Progenitor cell of endocrine pancreas (in vitro differentiated cells): ENCODE measurements at places on chromosomes 6 and 20. TPM values are rescaled to one million over a fixed set of nuclear protein-coding genes. Genes with fewer than 3 reads are reported as not detected.

Gene PKIB
- total RNA-seq: 44.8 and 56.9 TPM in 2 replicates

Gene OXT
- not detected in 2 replicates for total RNA-seq

DNA sequence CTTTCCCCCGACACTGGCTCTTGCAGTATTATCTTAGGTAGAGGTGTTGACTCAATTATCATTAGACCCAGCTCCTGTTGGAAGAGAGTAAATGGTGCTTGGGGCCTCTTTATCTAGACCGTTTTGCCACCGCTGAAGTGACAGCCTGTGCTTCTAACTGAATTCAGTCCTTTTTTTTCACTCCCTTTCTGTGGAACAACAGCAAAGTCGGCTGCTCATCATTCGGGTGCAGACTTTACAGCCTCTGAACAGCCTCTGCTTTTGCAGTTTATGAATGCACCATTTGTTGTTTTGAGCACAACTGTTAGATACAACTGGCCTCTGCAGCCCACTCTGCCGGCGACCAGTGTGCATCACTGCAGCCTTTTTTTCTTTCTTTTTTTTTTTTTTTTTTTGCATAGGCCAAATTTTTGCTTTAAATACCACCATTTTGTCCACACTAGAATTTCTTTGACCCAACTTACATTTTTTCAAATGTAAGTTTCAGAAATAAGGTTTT lies 35.8 kb downstream of the RREB1 start:
- peak overlapping the region; percentile 50 for H3K4me3 ChIP-seq
- H3K4me1 ChIP-seq: peaks cover 74% of the 10 kb centered on the region
- no peaks in the 10 kb centered on the region for H3K36me3 ChIP-seq
- no peaks in the 10 kb centered on the region for H3K27me3 ChIP-seq

DNA sequence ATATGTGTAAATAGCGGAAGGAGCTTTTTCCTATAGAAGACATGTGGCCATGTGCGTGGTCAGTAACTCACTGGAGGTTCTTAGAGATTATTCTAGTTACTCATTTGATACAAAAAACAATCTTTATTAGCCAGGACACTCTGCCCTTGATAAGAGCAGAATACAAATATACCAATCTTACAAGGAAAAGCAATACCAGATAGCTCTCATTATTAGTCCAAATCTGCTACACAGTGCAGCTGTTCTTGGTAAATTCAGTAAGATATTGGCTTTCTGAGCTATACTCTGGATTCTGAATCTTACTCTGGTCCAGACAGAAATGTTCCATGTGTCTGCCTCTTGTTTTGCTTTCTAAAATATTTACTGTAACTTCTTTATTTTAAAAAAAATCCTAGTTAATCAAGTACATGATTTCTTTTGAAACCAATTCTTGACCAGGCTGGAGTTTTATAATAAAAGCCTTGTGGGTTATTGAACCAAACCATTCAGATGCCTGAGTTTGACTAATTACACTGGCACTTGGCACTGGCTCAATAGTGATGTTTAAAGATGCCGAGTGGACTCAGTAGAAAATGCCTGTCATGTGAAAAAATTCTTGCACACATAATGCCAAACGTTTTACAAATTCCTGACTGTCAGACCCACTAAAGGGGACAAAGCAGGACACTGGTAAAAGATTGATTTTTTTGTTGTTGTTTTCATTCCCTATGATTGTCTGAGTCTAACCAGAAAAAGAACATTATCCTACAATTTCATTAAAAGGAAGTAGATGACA lies 242.8 kb upstream of the TCF21 start:
- no peak overlapping the region for H3K4me3 ChIP-seq
- H3K27ac ChIP-seq: no peak overlapping the region
- H3K4me1 ChIP-seq: peaks cover 20% of the 10 kb centered on the region
- no peaks in the 10 kb centered on the region for H3K36me3 ChIP-seq

DNA sequence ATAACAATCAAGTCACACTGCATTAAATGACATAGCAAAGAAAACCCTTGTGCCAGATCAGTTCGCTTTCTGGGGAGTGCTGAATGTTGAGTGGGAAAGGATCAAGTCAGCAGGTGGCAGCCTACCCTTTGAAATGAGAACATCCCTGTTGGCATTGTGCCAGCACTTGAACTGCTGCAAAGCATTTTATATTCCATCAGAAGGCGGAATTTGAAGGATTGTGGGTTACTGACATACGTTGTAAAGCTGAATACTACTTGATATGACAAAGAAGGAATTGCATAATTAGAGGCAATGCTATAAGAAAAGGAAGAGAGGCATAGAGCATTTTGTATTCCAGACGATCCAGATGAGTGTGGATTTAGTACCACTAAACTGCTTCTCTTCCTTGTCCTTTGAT lies 26.5 kb downstream of the BCKDHB start:
- no peak for DNase-seq
- no peaks in the 10 kb centered on the region for H3K4me1 ChIP-seq
- no peak overlapping the region for H3K27ac ChIP-seq
- no peak overlapping the region for H3K4me3 ChIP-seq
- H3K27me3 ChIP-seq: no peaks in the 10 kb centered on the region
- peaks cover 26% of the 10 kb centered on the region for H3K36me3 ChIP-seq

Gene PLN
- 0.55 and 0.62 TPM in 2 replicates for total RNA-seq

Gene HNF4A
- total RNA-seq: 71.1 and 72.9 TPM in 2 replicates

DNA sequence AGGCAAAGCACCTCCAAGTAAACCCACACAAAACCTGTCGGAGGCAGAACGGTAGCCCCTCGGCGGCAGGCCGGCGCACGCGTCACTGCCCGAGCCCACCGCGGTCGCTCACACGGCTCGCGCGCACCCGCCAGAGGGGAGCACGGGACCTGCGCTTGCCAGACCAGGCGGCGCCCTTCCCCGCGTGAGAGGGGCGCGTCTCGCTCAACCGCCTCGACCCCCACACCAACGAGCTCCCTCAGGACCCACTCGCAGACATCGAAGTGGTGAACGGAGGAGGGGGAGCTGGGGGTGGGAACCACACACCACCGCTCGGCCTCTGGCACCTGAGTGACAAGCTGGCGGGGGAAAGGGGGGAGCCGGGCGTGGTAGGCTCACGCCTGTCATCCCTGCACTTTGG lies 1513.4 kb upstream of the DEFB115 start:
- DNase-seq: no peak
- H3K27me3 ChIP-seq: no peaks in the 10 kb centered on the region
- peaks cover 2% of the 10 kb centered on the region for H3K36me3 ChIP-seq
- no peak overlapping the region for H3K27ac ChIP-seq
- no peak overlapping the region for H3K4me3 ChIP-seq
- no peaks in the 10 kb centered on the region for H3K4me1 ChIP-seq

Gene HLA-DQA2
- 0.44 and 0.79 TPM in 2 replicates for total RNA-seq

GRCh38 chr20:5442101-5442500 lies 125.3 kb upstream of the PROKR2 start:
- peaks cover 18% of the 10 kb centered on the region for H3K27me3 ChIP-seq
- no peaks in the 10 kb centered on the region for H3K36me3 ChIP-seq
- no peak overlapping the region for H3K27ac ChIP-seq
- DNase-seq: no peak
- no peaks in the 10 kb centered on the region for H3K4me1 ChIP-seq

DNA sequence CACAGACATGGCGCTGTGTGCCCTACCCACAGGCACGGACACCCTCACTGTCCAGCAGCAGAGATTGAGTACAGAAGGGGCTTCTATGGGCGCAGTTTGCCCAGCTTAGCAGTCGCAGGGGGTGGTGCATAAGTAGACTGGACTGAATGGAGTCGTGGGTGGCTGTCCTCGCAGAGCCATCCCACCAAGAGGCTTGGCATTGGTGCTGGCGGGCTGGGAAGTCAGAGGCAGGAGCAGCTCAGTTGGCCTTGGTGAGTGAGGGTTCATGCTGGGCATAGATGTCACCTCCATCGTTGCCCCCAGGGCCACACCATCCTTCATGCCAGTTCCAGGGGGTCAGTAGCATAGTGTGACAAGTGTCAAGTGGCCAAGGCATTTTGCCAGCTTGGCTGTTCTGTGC lies 25.2 kb downstream of the SUMO4 start:
- H3K36me3 ChIP-seq: no peaks in the 10 kb centered on the region
- H3K4me3 ChIP-seq: no peak overlapping the region
- no peak for DNase-seq
- H3K27ac ChIP-seq: no peak overlapping the region
- H3K4me1 ChIP-seq: peaks cover 5% of the 10 kb centered on the region

GRCh38 chr6:149852180-149852579 lies 12.0 kb downstream of the LRP11 start:
- H3K36me3 ChIP-seq: peaks cover 17% of the 10 kb centered on the region
- H3K27me3 ChIP-seq: no peaks in the 10 kb centered on the region
- no peak overlapping the region for H3K27ac ChIP-seq

DNA sequence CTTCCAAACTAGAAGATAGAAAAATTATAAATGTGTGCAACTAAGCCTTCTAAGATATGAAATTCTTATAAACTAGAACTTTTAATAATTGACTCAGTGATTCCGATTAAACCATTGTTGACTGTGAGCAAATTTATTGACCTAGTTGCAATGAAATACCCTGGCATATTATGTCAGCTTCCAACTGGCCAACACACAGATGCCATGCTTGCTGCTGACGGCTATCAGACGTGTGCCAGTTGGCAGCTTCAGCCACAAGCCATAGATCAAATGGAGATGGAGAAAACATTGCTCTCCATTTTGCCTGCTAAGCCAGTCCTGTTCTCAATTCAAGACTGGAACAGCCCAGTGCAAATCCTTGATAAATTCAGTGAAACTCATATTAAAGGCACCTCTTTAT lies 101.7 kb upstream of the HDGFL1 start:
- no peak overlapping the region for H3K27ac ChIP-seq
- H3K27me3 ChIP-seq: no peaks in the 10 kb centered on the region
- DNase-seq: no peak
- H3K4me1 ChIP-seq: peaks cover 39% of the 10 kb centered on the region
- H3K36me3 ChIP-seq: peaks cover 3% of the 10 kb centered on the region

GRCh38 chr6:44932651-44933091 lies 395.5 kb upstream of the RUNX2 start:
- no peak overlapping the region for H3K4me3 ChIP-seq
- H3K36me3 ChIP-seq: peaks cover 9% of the 10 kb centered on the region
- H3K27me3 ChIP-seq: no peaks in the 10 kb centered on the region
- DNase-seq: no peak

DNA sequence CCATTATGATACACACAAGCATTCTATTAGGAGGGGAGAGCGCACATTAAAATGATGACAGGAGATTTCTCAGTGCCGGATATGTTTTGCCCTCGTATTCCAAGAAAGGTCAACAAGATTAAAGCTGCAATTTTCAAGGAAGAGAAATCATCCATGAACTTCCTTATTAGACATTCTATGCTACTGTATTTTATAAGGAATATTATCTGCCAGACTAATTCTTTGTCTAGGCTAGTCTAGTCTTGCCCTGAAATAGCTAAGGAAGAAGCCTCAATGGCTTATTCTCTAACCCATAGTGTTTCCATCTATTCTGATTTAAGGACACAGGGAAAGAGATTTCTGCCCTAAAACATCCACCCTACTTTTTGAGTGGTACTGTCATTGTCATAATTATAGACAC lies 315.4 kb downstream of the ADGRG6 start:
- H3K4me3 ChIP-seq: no peak overlapping the region
- H3K4me1 ChIP-seq: peaks cover 8% of the 10 kb centered on the region
- H3K27ac ChIP-seq: no peak overlapping the region

Gene LKAAEAR1
- not detected in 2 replicates for total RNA-seq

GRCh38 chr6:142510211-142510610 lies 208.4 kb downstream of the ADGRG6 start:
- DNase-seq: no peak
- no peak overlapping the region for H3K27ac ChIP-seq
- H3K4me3 ChIP-seq: no peak overlapping the region
- no peaks in the 10 kb centered on the region for H3K36me3 ChIP-seq
- H3K27me3 ChIP-seq: no peaks in the 10 kb centered on the region

DNA sequence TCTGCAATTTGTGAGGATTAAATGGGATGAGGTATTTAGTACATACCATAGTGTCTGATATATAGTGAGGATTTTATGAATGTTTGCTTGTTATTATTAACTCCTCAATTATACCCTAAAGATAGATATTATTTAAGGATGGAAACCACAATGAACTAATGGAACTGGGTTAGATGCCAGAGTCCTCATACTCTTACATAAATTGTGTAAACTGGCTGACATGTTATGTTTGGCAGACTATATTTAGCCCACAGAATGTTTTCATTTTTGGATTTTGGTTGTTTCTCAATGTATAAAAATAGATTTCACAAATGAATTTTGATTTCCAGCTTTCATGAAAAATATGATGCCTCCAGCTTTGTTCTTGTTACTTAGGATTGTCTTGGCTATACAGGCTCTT lies 37.6 kb downstream of the HTR1B start:
- H3K27me3 ChIP-seq: no peaks in the 10 kb centered on the region
- no peak for DNase-seq
- no peaks in the 10 kb centered on the region for H3K36me3 ChIP-seq
- H3K4me3 ChIP-seq: no peak overlapping the region
- H3K4me1 ChIP-seq: no peaks in the 10 kb centered on the region

Gene KCNQ5
- total RNA-seq: 0.53 and 1.0 TPM in 2 replicates

DNA sequence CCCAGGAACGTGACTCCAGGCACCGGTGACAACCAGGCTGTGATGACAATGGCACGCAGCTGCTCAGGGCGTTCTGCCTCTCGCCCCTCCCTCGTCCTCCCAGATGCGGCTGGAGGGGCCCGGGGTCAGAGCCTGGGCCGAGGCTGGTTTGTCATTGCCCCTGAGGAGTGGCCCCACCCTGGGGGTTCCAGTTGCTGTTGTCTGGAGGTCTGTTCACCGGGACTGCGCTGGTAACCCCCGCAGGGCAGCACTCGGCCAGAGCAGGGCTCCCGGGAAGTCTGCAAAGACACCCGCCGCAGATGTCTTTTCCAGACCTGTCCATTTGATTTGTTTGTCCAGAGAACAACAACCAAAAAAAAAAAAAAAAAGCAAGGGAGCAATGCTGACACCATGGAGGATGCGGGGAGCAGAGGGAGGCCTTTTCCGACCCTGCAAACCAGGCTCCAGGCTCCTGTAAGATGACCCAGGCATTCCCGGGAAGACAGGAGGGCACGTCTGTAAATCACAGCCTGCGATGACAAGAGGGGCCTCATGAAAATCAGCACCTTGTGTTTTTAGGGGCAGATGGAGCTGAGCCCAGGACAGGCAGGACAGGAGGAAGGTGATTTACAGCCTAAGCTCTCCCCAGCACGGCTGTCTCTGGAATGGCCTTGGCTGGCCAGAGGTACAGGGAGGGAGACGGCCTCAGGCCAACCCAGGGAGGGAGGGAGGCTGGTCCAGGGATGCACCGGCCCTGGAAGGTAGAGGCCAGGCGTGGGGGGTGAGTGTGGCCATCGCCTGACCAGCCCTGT lies 189.3 kb downstream of the ERMARD start:
- no peak overlapping the region for H3K4me3 ChIP-seq
- peaks cover 28% of the 10 kb centered on the region for H3K4me1 ChIP-seq
- H3K27me3 ChIP-seq: peaks cover 9% of the 10 kb centered on the region
- H3K27ac ChIP-seq: no peak overlapping the region
- peaks cover 3% of the 10 kb centered on the region for H3K36me3 ChIP-seq
- no peak for DNase-seq

Gene CHRNA4
- 0.43 and 0.44 TPM in 2 replicates for total RNA-seq

DNA sequence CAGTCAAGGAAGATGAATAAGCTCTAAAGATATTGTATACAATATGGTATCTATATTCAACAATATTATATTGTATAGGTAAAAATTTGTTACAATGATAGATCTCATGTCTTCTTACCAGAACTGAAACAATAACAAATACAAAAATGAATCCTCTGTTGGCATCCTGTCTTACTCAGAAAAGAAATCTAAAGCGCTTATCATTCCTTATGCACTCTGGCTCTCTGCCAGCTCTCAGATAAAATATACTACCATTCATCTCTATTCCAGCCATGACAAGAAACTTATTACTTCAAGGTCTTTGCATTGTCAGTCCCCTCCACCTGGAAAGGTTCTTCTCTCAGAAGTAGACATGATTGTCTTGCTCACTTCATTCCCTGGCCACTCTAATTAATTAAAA lies 138.6 kb downstream of the THEMIS start:
- no peak overlapping the region for H3K4me3 ChIP-seq
- no peak for DNase-seq
- no peaks in the 10 kb centered on the region for H3K4me1 ChIP-seq
- no peak overlapping the region for H3K27ac ChIP-seq
- H3K36me3 ChIP-seq: no peaks in the 10 kb centered on the region
